ENCODE measurements at places on chromosomes 3 and 15.

GRCh38 chr3:194333212-194333980 lies 17.7 kb downstream of the CPN2 start:
- peak; percentile 89 for DNase-seq

DNA sequence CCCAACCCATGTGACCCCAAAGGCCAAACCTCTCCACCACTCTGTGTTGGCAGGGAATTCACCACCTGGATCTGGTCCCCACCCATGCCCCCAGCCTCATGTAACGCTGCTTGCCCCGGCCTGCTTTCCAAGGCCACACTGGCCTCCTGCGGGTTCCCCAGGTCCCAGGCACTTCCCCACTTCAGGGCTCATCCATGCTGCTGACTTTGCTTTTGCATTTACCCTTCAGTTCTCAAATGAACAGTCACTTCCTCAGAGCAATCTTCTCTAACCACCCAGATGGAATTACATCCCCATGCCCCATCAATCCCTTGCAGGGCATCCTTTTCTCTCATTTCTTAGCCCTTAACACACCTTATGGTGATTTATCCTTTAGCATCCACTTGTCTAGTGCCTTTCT lies 9.2 kb downstream of the DAPK2 start:
- no peak for DNase-seq

- DNase-seq = no peak
Observed at GRCh38 chr3:120853416-120853815, 54.6 kb upstream of the STXBP5L start.

DNA sequence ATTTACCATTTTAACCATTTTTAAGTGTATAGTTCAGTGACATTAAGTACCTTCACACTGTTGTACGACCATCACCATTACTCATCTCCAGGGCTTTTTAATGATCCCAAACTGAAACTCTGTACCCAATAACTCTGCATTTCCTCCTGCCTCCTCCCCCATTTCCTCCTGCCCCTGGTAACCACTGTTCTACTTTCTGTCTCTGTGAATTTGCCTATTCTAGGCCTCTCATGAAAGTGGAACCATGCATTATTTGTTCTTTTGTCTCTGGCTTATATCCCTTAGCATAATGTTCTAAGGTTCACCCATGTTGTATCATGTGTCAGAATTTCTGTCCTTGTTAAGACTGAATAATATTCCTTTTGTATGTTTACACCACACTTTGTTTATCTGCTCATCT lies 154.2 kb downstream of the MECOM start:
- DNase-seq = no peak

GRCh38 chr3:49801160-49801559 lies 1.5 kb upstream of the CDHR4 start:
- no peak for DNase-seq

DNA sequence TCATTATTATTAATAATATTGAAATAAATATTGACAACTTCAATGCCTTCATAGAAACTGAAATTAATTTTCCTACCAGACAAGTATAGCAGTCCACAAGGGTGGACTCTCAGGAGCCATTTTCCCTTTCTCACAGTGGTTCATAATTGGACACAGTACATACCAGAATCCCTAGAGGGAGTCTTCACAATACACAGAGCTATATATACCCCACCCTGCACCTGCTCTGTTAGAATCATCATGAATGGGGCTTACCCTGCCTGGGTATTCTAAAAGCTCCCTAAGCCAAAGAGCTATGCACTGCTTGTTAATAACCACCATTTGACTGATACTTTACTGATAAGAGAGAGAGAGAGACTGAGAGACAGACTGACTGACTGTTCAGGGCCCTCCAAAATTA lies 134.9 kb downstream of the FEZF2 start:
- no peak for DNase-seq

DNA sequence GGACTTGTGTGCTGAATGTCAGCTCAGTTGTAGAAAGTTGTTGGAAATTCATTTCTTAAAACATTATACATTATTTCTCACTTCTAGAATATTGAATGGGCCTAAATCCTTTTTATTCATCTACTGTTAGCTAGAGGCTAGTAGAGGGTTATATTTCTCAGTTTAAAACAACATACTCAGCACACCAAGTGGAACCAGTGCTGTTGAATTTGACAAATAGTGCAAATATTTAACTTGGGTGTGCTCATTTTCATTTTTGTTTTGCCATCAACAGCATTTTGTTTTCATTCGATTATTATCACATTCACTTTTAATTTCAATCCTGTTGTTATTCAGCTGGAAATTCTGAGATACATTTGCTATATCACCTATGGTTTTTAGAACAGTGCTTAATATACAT lies 269.4 kb upstream of the PEX5L start:
- DNase-seq = no peak

DNA sequence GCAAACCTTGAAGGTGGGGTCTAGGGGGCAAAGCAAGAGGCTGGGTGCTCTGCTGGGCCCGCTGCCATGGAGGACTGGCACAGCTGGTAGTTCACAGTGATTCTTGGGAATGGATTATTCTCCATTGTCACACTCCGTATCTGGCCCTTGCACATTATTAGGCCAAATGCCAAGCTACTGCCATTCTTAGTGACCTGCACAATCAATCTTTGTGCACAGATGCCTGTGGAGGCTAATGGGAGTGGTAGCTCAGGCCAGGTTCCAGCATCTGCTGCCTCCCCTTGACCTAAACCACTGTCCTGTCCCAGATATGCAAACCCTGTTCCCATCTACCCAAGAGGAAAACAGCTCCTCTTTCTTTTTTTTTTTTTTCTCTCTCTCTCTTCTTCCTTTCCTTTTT lies 67.5 kb downstream of the TIPARP start:
- DNase-seq = no peak

GRCh38 chr15:60541481-60542299 lies 62.7 kb upstream of the ICE2 start:
- no peak for DNase-seq

GRCh38 chr15:71599418-71600151 lies 210.8 kb upstream of the NR2E3 start:
- no peak for DNase-seq

DNA sequence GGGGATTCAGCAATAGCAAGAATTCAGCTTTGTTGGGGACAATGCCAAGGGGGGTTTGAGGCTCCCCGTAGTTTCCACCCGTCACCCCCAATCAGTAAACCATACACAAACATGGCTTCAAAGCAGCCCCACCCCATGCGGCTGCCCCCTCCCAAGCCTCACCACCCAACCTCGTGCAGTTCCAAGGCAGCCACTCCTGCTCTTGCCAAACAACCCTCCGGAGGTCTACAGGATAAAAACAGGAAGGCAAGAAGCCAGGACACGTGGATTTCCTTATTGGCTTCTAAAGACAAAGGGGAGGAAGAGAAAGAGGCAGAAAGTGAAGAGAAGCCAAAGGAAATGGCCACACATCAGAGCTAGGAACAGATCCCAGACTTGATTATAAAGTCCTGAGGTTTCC lies 121.1 kb downstream of the SHQ1 start:
- DNase-seq = no peak

DNA sequence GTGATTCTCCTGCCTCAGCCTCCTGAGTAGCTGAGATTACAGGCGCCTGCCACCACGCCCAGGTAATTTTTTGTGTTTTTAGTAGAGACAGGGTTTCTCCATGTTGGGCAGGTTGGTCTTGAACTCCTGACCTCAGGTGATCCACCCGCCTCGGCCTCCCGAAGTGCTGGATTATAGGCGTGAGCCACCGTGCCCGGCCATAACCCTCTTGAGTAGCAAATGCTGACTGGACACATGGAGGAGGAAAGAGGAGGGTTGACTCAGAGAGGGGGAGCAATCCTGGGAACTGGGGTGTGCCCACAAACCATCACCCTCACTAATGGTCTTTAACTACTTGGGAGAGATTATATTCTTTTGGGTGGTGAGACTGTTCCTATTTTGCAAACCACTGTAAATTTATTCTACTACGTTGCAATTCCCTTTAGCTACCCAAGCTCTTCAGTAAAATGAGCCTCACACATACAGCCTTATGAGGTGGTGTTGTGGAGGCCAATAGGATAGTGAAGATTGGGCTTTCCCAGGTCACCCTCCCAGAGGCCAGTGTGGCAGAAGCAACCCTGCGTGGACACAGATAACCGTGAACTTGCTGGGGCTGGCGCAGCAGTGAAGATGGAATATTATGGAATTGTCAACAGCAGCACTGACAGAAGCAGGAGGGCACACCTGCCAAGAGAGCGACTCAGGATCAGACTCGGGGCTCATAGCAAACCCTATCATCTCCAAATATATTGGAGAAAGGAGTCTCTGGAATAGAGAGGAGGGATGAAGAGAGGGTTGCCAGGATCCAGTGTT lies 37.4 kb downstream of the TLNRD1 start:
- DNase-seq = no peak

- DNase-seq = no peak
Observed at GRCh38 chr15:33451385-33451784, 140.6 kb downstream of the RYR3 start.

DNA sequence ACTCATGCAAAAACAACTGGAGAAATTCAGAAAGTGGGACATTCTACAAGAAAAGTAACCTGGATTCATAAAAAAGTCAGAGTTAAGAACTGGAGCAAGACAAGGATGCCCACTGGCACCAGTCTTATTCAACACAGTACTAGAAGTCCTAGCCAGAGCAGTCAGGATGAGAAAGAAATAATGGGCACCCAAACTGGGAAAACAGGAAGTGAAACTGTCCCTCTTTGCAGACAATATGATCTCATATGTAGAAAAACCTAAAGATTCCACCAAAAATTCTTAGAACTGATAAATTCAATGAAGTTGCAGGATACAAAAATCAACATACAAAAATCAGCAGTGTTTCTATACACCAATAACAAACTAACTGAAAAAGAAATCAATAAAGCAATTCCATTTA lies 37.4 kb downstream of the TXNRD3 start:
- DNase-seq = no peak
